NCI-H82 (cell line): ENCODE measurements at places on chromosomes 2 and 18.

DNA sequence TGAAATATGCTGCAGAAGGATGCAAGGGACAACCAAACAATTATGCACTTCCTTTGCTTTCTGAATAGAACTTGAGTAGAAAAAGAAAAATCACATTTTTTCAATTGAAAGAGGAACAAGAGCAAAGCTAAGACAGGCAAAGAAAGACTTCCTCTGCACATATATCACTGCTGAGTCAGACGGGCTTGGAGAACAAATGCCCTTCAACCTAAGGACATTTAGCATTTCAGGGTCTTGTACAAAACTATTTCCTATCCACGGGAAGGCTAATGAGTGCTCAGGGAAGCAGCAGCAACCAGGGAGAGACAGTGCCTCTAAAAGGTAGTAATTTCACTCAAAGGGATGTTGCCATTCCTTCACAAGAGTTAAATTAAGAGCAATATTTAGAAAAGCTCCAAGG lies 570.0 kb upstream of the GCFC2 start:
- DNase-seq: peak; percentile 39

DNA sequence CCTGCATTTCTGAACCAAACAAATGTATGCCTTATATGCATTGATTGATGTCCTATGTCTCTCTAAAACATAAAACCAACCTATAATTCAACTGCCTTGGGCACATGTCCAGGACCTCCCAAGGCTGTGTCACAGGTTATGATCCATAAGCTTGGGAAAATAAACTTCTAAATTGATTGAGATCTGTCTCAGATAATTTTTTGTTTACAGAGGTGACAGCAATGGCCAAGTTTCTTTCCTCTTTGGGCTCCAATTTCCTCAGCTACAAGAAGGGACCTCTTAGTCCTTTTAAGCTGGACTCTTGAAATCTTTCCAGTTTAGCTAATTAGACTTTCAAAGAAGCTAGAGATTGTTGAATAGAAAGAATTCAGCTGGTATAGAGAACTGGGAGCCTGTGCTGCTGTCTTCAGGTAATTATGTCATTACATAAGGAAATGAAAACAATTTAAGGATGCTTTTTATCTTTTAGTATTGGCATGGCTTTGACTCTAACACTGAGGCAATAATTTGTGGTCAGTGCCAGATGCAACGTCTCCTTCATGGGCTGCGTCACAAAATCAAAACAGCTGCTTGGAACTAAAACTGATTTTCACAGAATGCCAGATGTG lies 412.1 kb upstream of the TRIB2 start:
- DNase-seq: no peak

- peak; percentile 90 for DNase-seq
Measured at GRCh38 chr2:163345795-163346573, 389.8 kb downstream of the FIGN start.

DNA sequence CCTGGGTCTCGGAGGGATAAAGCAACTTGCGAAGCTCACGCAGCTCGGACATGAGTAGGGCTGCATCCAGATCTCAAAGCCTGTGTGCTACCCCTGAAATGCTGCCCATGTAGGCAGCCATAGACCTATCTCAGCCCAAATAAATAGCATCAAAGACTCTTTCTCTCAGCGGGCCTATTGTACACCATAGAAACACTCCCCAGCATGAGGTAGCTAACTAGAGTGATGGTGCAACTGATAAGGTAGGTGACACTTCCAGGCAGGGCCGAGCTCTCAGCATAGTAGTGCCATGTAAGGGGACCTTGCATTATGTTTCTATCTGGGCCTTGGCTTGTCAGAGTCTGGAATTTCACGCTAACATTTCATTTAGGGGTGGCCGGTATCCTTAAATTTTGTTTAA lies 52.4 kb downstream of the RABL2A start:
- DNase-seq: no peak

GRCh38 chr2:29110916-29111535 lies 4.2 kb upstream of the CLIP4 start:
- DNase-seq: no peak

- no peak for DNase-seq
Measured at GRCh38 chr2:102245266-102246151, 58.7 kb downstream of the IL1RL2 start.

GRCh38 chr2:134253804-134254203 lies at the start of gene MGAT5:
Gene MGAT5, plus strand, starts transcription at chr2:134254072. Its CDS starts 332 bp downstream, at chr2:134254404.
- no peak for DNase-seq

DNA sequence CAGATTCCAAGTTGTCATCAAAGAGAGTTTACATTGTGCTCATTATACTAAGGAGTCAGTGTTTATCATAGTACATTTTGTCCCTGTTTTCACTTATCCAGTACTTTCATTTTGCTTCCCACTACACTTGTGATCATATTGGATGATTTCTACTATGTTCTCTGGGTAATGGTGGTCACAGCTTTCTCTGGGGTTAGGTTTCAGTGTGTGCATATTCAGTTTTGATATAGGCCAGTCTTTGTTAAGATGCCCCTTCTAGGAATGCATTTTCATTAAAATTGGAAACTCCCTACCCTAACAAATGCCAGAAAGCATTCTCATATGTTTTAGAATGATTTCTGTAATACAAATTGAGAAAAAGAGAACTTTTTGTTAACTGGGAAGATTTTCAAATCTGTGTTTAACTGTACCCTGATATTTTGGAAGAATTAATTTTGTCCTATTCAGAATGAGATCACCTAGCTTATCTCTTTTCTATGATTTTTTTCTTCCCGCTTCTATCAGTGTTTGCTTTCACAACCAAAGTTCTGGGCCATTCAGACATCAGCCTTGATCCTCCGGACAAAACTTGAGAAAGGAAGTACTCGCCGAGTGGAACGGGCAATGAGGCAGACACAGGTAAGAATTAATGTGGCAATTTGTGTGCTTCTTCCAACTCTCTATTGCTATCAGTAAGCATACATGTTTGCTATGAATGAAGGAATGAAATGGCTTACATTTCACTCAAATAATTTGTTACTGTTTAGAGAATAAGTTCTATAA lies 74.6 kb downstream of the TTC27 start:
- no peak for DNase-seq

- no peak for DNase-seq
Measured at GRCh38 chr18:71643822-71644221, 900.3 kb downstream of the CBLN2 start.

DNA sequence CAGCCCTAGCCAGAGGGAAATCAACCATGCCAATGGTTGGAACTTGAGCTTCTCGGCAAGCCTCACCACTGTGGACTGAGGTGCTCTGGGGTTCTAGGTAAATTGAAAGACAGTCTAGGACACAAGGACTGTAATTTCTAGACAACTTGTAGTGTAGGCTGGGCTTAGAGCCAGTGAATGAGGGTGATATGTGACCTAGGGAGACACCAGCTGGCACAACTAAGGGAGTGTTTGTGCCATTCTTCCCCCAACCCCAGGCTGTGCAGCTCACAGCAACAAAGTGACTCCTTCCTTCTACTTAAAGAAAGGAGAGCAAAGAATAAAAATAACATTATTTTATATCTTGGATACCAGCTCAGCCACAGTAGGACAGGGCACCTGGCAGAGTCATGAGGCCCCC lies 1690.7 kb upstream of the TMEFF2 start:
- DNase-seq: no peak

DNA sequence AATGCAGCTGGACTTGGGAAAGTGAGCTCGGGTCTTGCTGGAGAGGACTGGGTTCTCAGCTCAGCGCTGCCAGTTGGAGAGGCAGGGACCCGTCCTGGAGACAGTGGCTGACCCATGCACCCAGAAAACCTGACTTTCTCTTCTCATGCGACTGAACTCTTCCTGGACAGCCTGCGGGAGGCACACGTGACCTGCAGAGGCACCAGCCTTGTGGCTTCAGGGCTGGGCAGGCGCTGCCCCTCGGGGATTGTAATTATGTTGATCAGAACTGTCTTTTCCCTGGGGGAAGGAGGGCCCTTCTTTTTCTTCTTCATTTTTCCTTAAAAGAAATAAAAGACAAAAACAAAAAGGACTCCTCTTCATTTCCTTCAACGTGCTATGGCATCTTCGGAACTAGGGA lies 198.1 kb downstream of the VAPA start:
- no peak for DNase-seq

DNA sequence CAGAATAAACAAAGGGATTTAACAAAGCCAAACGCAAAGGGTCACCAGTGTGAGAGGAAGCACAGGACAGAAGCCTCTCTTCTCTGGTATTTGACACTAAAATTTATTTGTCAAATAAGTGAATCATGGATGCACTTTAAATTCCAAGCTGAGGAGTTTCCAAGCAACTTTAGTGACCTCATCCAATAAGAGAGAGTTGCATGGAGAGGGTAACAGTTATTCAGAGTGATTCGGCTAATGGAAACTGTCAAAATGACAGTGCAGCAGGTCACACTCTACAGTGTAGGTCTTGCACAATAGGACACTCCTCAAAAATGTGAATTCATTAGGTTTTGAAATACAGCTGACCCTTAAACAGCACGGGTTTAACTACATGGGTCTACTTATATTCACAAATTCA lies 103.9 kb upstream of the ACVR1C start:
- no peak for DNase-seq

DNA sequence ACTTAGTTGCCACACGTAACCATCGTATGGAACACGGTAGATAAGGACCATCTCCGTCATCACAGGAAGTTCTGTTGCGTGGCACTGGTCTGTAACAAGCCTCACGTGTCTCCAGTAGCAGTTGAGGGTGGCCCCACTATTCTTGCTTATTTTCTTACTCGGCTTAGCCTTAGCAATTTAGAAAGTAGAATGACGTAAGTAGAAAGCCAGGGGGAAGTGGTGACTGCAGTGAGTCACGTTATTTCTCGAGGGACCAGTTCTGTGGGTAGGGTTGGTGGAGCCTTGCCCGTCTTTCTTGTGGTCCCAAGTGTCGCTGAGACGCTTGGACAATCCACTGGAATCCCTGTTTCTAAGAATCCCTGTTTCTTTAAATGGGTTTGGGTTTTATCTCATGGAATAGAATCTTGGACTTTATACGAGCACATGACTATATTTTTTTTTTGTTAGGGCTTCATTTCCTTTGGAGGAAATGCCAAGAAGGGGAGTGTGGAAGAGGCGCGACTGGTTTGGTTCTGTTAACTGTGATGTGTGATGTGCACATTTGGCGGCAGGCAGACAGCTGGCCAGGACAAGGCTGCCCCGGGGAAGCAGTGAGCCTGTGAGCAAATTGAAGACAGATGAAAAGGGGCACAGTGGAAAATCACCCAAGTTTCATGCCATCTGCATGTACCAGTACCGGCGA lies 96.2 kb downstream of the CABLES1 start:
- no peak for DNase-seq

GRCh38 chr18:48319801-48320638 lies 89.2 kb downstream of the ZBTB7C start:
- no peak for DNase-seq

DNA sequence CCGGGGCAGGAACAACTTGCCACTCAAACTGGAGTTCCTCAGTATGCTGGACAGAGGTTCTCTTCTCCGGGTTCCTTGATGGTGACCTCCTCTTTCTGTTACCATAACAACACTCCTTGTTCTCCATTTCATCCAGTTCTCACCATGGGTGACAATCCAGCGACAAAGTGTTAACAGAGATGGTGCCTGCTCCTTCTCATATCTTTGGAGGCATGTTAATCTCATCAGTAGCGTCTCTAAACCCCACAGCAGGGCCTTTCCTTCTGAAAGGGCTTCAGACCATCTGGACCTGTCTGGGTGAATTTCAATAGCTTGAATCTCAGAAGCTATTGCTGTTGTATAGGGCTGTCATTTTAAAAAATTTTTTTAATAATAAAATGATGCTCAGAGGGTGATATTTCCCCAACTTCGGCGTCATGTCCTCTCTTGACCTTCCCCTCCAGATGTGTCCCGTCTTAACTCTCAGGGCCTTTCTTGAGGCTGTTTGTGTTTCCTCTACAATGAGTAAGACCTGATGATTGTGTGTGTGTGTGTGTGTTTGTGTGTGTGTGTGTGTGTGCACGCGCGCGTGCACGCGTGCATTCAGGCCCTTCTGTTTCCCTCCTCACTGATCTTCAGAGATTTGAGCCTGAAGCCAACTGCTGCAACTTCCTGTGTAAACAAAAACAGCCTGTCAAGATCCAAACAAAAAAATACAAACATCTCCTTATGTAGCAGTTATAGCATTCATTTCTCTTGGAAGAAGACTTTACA lies 24.3 kb upstream of the CETN1 start:
- peak; percentile 91 for DNase-seq

- peak; percentile 6 for DNase-seq
Measured at GRCh38 chr2:227335713-227336112, 10.7 kb downstream of the MFF start.

GRCh38 chr18:56647071-56647470 lies 4.1 kb upstream of the WDR7 start:
- no peak for DNase-seq

DNA sequence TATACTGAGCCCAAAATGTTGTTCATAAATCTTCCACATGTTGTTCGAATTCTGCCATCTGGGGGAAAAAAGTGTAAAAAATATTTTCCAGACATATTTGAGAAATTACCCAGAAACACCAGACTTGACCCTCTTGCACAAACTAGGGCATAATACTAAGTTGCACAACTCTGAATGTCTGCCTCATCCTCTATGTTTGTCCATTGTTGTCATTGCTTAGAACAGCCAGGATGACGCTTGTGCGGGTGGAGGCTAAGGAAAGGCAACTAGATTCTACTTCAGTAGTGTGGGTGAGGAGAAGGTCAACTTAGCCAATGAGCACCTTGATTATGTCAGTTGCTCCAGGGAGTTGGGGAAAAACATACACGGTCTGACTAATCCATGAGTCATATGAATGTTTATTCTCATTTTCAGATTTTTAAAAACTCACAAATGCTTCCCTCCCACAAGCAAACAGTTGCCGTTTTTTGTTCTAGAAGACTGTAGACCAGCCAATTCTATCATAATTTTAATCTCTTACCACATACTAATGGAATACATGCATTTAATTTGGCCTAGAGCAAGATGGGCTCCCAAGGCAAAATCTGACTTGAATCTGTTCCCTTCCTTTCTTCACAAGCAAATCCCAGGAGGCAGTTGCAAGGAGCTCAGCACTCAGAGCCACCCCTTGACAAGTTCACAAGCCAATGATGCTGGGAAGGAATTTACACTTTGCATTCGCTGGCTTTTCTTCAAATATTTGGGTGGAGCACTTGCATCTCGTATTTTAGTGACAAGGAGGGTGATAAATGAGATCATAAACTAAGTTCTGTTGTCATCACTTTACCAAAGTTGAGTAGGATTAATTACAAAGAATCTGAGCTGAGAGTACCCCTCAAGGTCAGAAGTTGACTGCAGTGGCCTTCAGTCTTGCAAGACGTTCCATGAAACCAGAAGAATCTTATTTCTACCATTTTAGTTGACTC lies 163.2 kb upstream of the TWIST2 start:
- DNase-seq: no peak

DNA sequence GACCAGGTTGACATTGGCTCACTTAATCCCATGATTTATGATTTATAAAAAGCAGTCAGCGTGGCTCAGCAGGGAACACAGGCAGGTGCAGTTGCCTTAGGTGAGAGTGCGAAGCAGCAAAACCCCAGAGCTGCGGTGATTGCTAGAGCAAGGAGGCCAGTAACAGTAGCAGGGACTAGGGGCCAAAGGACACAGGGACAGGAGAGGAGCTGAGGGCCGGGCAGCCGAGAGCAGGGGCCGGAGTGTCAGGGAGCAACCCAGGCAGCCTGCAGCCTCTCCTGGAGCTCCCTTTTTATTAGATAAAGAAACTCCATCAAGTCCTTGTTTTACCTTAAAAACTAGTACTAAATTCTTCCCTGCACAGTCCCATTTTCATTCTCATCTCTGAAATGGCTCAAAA lies 4.3 kb downstream of the MC2R start:
- no peak for DNase-seq
